Naive B cell (primary cell): ENCODE measurements at places on chromosomes 3 and 15.
A peak's percentile ranks its signal among the peaks of the same experiment; 100 is the strongest.

DNA sequence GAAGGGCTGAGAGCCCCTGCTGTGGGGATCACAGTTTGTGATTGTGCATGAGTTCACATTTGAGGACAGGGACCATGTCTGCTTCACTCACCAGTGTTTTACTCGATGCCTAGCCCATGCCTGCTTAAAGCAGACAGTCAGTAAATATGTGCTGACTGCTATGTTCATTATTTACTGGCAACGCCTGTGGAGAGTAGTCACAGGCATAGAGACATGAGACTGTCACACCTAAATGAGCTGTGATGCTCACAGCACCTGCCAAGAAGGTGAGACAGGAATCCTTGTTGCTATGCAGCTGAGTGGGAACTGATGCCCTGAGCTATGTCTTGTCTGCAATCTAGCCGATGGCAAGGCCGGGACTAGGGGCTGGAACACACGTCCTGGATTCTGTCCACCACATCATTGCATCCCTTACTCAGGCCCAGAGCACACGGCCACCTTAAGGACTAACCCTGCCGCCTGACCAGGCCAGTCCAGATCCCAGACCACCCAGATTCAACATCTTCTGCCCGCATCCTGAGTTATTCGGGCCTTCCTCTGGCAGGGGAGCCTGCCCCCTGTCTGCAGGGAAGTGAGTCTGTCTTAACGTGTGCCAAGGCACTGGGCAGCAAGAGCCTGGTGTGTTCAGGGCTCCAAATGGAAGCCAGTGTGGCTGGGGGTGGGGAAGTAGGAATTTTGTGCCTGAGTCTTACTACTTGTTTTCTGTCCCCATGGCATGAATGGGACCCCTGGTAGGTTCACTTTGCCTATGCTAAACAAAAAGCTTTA, 44.8 kb downstream of the FGD5 start:
- DNase-seq = no peak

GRCh38 chr3:153069598-153070510, 92.2 kb upstream of the RAP2B start:
- DNase-seq = no peak

DNA sequence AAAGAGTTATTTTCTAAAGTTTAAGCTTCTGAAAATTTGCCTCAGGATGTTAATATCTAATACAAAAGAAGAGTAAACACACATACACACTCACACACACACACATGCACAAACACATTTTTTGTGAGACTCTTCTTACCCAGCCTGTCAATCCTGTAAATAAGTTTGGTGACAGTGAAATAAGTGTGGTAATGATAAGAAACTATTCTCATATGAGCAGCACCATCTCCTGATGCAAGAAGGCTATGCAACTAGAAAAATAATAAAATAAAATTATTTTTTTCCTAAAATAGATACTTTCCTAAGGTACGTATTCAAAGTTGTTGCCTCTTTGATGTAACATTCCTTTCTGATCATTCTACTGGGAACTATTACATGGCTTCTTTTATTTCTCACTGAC, 155.1 kb downstream of the MECOM start:
- DNase-seq = no peak

- DNase-seq = no peak
Observed at GRCh38 chr3:104101736-104102135, 1265.0 kb upstream of the ALCAM start.

GRCh38 chr3:149816986-149817385, 4.0 kb downstream of the RNF13 start:
- no peak for DNase-seq

DNA sequence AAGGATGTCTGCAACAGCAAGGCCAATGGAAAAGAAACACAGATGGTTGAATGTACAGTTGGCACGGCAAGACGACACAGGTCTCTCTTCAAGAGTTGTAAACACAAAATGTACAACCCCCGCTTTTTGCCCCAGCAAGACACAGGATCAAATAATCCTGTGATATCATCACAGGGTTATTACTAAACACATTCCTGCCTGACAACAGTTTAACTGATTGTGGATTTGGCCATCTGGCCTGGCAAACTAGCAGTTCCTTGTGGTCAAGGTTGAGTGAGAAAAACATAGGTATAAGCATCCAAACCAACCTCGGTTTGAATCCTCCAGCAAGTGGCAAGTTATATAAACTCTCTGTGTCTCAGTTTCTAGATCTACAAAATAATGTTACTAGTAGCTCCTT, 23.4 kb downstream of the PARP16 start:
- DNase-seq = no peak

- DNase-seq = no peak
Observed at GRCh38 chr15:95869920-95870319, 460.6 kb upstream of the NR2F2 start.

DNA sequence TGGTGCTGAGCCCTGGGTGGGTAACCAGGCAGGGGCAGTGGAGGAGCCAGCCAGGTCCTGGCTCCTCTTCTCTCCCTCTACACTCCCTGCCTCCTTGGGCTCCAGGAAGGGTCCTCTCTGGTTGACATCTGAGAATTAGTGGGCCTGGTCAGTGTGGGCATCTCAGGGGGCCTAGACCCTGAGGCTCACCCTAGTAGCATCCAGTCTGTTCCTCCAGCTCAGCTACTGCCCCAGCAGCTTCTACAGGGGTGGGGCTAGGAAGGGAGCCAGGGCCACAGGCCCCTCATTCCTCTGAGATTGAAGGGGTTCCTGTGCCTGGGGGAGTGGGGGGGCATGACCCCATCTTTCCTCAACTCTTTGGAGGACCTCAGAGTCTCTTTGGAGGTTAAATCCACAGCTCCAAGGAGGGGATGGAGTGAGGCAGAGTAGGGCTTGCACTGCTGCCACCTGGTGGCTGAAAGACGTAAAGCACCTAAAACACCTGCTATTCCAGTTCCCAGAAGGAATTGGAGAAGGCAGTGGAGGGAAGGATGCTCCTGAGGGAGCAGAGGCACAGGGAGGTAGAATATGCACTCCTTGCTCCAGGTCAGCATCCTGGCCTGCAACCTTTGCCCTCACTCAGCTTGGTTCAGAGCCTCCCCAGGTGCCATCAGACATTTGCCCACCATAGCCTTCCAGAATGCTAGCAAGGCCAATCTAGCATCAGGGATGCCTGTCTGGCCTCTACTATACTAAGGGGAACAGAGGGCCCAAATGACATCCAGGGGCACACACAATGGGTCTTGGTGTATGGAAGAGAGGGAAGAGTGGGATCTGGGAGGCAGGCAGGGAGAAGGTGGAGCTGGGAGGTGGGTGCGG, 25.1 kb downstream of the C3orf18 start:
- DNase-seq = peak; percentile 53

DNA sequence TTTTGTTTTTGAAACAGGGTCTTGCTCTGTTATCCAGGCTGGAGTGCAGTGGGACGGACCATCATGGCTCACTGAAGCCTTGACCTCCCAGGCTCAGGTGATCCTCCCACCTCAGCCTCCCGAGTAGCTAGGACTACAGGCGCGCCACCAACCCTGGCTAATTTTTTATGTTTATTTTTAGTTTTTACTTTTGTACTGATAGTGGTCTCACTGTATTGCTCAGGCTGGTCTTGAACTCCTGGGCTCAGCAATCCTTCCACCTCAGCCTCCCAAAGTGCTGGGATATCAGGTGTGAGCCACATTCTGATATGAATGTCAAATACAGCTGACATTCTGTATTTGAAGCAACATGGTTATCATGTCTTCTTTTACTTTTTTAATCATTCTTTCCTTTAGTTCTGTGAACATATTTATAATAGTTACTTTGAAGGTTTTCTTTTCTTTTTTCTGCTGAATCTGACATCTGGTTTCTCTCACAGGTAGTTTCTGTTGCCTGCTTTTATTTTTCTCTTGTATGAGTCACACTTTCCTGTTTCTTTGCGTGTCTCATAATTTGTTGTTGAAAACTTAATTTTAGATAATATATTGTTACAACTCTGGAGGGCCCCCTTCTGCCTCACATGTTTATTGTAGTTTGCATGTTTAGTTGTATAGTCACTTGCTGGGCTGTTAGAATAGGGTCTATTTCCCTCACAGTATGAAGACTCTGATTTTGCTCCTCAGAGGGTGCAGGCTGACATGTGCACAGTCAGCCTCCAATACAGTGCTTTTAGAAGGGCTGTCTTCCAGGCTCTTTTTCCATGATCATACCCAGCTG, 8.4 kb upstream of the CNTN4 start:
- DNase-seq = no peak

DNA sequence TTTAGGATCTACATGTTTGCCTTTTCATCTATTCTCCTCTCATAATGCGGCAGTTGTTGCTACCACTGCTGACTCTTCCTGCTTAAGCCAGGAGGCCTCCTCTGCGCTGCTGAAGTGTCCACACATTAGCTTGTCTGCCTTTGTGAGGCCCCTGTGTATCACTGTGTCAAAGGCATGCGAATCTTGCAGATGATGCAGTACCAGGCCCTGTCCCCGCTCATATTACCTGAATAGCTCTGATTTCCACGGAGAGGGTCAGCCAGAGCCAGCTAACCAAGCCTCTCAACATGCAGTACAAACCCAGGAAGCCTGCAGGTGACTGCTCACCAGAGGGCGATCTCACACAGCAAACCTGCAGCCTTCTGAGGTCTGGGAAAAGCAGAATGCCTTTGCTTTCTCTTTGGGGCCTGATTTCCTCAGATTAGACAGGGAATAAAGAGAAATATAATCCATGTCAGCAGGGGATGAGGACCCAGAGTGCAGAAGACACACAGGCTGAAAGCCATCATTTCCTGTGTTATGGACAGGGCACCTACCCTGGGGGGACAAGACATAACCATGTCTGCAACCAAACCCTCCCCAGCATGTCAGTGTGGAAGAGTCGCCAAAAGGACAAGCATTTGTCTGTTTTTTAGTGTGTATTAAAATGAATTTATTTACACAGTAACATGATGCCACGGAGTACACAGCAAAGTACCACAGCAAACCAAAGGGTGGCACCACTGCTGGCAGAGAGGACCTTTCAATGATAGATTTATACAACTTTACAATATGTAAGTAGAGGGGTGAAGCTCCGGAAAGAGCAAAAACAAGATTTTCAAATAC, 36.8 kb upstream of the TSPAN3 start:
- no peak for DNase-seq

DNA sequence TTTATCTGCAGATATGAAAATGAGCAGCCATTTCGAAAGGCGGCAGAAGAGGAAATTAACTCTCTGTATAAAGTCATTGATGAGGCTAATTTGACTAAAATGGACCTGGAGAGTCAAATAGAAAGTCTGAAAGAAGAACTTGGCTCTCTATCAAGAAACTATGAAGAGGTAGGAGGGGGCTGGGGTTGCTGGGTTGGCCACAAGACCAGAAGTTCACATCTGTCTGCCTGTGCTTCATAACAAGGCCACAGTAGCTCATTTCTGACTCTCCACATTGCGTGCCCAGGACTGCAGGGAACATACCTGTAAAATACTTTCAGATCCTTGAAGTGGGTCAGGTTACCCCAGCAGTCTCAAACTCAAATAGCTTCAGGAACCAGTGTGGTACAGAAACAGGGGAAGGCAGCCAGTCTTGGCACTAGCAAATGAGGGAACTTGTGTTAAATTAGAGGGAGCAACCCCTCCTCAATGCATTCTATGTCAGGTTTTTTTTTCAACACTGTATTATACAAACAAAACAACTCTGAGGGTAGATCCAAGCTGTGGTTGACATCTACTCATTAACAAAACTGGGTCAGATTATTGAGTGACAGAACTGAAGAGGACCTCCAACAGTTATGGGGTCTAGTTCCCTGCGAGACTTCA, 48.7 kb downstream of the BFSP2 start:
- DNase-seq = peak; percentile 84

DNA sequence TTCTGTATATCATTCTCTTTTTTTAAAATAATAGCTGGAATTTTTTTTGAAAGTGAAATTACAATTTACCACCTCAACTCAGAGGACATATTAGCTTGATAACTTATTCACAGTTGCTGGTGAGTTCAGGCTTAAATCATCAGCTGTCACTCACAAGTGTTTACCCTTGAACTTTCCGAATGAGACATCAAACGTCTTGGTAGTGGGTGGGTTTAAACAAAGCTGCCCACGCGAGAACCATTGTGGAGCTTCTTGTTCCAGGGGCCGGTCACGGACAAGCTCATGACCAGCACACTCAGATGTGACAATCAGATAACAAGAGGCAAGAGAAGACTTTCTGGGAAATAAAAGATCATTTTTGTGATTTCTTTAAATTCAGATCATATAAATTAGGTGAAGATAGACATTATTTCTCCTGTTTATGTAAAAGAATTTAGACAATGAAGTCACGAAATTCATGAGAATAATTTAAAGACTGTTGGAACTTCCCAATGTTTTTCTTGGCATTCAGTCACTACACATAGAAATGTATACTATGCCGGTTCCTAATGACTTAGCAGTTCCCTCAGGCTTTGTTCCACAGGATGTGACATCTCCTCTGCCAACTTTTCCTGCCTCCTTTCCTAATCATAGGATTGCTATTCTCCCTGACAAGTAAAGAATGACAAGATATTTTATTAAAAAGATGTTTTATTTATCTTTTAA, 29.3 kb downstream of the BTD start:
- no peak for DNase-seq

- peak; percentile 19 for DNase-seq
Observed at GRCh38 chr15:38002883-38003477, 68.5 kb downstream of the TMCO5A start.

DNA sequence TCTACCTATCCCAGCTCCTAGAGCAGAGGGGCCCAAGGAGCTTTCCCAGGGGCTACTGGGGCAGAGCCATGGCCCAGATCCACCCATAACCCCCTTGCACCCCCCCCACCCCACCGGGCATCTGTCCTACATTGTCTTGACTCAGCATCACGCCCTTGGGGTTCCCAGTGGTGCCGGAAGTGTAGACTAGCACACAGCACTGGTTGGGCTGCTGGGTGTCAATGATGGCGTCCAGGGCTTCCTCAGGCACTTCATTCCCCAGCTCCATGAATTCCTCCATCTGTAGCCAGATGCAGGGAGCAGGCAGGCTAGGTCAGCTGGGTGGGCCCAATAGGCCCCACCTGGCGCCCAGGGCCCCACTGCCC, 33.2 kb downstream of the IDH3A start:
- DNase-seq = no peak

DNA sequence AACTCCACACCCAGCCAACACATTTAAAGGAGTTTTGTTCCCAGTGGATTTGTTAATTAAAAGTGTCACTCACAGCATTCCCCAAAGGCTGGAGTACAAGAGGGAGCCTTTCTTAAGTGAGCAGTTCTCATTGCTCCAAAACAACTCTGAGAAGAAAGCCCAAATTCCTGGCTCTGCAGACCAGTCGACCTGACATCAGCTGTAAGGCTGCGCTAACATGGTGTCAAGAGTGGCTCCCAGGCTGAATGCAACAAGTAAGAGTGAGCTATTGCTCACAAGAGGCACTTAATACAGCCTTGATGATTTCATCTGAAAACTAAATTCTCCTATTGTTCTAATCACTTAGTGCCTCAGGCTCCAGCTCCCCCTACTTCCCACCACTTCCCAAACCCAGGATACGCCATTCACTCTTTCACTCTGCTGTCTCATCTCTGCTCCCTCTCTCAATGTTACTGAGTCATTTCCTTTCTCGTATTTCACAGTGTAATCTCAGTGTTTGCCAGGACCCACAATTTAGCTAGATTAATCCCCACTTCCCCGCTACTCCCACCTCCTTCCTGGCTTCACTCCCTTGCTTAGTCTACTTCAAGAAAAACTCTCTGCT, 81.8 kb downstream of the WWTR1 start:
- no peak for DNase-seq
